Mesendoderm (in vitro differentiated cells): ENCODE measurements at places on chromosomes 4 and X.

DNA sequence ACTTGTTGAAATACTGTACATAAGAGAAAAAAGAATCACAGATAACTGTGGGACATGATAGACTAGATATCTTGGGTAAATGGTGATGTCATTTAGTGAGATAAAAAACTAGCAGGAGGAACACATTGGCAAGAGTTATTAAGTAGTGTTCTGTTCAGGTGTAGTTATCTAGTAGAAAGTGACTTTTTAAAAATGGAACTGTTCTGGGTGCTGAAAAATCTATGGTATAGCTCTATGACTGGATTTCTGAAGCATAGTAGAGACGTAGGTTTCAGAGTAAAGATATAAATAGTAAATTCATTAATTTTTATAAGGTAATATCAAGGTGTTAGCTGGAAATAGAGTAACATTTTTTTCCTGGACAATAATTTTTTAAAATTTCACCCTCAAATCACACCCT, 225.1 kb upstream of the UGT8 start:
- DNase-seq, result no peak

DNA sequence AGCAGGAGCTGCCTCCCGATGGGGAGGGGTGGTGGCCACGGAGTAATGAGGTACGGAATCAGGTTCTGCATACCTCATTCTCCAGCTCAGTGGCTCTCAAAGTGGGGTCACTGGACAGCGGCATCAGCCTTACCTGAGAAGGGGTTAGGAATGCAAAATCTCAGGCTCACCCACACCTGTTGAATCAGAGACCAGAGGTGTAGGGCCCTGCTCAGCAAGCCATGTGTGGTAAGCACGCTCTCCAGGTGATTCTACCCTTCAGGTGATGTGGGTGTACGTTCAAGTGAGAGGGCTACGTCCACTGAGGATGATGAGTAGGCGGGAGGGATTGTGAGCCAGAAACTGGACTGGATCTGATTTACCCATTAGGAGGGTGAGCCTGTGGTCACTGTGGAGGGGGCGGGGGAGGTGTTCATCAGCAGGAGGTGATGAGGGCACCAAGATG, 65.8 kb downstream of the ANAPC4 start:
- DNase-seq, result no peak

DNA sequence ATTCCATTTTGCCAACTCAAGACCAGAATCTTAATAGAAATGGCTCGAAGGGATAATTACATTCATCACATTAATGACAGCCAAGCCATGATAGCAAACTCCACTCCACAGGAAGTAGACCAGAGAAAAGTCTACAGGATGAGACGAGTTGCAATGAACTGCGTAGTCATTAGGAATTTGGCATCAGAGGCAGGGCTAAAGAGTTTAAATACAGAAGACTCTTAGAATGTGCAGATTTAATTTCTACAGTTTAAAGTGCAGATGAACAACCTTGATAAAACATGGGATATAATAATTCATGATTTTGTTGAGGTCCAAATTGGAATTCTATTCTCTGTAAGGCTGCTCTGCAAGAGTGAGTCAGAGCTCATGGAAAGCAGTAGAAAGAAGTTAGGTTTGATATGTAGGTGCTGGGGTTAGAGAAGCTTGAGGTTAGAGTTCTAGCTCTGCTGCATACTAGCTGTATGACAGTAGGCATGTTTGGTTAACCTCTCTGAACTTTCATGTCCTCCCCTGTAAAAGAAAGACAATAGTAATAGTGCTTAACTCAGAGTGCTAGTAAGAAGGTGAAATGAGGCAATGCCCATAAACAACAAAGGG, 32.2 kb downstream of the LNX1 start:
- no peak for DNase-seq

DNA sequence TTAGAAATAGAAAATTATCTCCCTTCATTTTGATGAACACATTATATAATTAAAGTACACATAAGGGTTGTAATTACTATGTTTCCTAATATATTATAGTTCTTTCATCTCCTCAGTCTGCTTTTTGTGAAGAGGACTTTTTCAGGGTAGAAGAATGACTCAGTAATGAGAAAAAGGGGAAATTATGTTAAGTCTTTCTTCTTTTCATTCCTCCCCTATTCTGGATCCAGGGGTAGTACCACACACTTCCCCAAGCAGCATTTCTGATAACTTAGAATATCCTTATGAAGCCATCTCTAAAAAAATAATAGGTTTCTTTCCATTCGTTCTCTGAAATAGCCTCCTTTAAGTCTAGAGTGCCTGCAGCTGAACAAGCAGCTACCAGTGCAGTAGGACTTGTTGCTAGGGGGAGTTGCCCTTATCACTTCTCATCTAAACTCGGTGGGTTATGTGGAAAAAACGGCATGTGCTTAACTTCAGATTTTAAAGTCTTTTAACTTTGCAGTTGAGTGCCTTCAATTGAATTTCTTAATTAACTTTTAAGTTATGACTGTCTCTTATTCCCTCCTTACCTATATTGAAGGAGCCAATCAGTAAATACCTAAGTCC, 184.8 kb downstream of the ARHGAP24 start:
- DNase-seq, result no peak

- no peak for DNase-seq
These were observed 60.9 kb upstream of the SCRG1 start for GRCh38 chr4:173459857-173460256.

- peak; percentile 44 for DNase-seq
These were observed 2.2 kb downstream of the CCNB3 start for GRCh38 chrX:50206753-50207152.

GRCh38 chr4:13782231-13782630, 154.7 kb upstream of the BOD1L1 start:
- no peak for DNase-seq

GRCh38 chrX:155052738-155053498, 18.0 kb downstream of the CMC4 start:
- no peak for DNase-seq

- DNase-seq, result no peak
These were observed 793.6 kb downstream of the STPG2 start for GRCh38 chr4:97349468-97350186.

DNA sequence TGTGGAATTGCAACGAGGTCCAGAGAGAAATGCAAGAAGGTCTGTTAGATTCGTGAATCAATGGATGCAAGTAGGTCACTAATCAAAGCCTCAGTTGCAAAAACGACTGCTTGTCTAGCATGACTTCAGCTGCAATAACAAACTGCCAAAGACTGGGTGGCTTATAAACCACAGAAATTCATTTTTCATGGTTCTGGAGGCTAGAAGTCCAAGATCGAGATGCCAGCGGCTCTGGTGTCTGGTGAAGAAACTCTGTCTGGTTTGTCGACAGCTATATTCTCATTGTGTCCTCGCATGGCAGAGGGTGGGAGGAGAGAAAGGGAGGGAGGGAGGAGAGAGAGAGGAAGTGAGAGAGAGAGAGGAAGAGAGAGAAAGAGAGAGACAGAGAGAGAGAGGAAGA, 114.7 kb downstream of the MXRA5 start:
- no peak for DNase-seq

- DNase-seq, result peak; percentile 6
These were observed 45.6 kb downstream of the MAOB start for GRCh38 chrX:43836435-43837184.

DNA sequence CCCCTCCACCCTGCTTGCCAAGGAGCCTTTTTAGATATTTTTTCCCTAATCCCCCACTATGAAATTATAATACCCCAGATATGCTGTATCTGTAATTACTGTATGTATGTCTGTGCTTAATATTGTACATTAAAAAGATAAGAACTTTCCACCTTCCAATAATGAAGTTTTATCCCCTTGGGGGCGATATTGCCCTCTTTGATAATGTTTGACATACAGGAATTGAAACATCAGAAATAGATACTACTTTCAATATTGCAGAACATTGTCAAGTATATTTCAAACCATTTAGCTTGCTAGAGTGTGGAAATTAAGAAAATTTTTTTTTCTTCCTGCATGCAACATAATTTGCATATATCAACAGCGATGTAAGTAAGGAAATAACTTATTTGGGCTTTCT, 58.9 kb downstream of the NAF1 start:
- no peak for DNase-seq

DNA sequence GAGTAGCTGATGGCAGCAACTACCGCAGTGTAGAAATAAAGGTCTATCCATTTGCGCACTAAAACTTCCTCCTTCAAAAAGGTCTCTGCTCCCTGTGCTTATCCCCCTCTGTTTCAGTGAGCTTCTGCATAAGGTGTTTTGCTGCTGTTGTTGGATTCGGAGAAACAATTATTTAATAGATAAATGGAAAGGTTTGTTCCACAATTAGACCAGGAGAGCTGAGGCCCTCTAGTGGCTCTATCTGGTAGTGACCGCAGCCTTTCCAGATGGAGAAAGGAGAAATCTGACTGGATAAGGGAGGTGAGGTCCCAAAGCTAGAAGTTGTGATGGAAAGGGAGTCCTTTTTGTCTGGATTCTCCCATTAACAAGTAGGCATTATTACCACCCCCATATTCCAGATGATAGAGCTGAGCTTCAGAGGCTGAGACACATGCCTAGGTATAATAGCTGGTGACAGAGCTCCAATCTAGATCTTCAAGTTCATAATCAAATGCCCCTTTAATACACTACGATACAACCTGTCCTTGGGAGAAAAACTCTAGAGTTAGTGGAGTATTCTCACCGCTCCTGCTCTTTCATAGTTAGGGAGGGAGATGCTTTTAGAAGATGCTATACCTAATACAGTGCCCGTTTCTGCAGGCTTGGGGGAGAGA, 5.1 kb upstream of the GABRQ start:
- peak; percentile 33 for DNase-seq

DNA sequence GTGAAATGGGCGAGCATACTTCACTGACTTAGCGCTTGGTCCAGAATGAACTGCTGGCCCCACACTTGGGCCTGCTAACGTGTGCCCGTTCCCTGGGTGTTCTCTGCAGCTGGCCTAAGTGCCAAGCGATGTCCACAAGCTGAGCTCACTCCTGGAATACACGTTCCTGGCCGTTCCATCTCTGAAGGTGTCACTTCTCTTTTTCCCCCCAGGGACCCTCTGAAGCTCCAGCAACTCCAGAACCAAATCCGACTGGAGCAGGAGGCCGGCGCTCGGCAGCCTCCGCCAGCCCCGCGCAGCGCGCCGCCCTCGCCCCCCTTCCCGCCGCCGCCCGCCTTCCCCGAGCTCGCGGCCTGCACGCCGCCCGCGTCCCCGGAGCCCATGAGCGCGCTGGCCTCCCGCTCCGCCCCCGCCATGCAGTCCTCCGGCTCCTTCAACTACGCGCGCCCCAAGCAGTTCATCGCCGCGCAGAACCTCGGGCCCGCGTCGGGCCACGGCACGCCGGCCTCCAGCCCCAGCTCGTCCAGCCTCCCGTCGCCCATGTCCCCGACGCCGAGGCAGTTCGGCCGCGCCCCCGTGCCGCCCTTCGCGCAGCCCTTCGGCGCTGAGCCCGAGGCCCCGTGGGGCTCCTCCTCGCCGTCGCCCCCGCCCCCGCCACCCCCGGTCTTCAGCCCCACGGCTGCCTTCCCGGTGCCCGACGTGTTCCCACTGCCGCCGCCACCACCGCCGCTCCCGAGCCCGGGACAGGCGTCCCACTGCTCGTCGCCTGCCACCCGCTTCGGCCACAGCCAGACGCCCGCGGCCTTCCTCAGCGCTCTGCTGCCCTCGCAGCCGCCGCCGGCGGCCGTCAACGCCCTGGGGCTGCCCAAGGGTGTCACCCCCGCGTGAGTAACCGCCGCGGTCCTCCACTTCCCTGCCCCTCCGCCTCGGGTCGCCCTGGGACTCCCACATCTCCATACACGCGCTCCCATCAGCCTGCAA, 132.3 kb downstream of the CBR4 start:
- DNase-seq, result peak; percentile 60

DNA sequence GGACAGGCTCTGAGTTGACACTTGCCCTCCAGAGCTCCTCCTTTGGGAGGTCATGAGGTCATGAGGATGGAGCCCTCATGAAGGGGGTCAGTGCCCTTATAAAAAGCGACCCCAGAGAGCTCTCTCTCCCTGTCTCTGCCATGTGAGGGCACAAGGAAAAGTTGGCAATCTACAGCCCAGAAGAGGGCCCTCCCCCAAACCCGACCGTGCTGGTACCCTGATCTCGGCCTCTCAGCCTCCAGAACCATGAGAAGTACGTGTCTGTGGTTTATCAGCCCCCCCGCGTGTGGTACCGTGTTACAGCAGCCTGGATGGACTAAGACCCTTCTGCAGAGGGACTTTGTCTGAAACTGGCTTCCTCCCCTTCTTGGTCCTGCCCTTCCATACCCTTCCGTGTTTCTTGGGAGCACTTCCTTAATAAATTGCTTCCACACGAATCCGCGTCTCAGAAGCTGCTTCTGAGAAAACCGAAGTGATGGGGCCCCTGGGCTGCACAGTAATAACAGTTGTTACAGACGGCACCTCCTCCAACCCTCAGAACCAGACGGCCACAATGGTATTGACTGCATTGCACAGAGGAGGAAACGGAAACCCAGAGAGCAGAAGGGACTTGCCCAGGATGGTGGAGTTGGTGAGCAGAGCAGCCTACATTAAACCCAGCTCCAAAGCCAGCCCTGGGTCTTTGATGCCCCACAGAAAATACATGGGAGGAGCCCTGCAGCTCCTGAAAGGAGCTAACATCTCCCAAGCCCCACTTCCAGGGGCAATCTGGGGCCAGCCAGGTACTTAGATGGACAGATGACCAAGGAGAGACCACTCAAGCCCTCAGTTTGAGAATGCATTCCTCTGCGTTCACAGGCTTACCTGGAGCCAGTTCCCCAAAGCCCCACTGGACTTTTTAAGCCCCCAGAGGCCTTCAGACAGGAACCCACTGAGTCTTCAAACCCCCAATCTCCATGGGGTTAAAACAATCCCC, 242.7 kb downstream of the BCOR start:
- no peak for DNase-seq

DNA sequence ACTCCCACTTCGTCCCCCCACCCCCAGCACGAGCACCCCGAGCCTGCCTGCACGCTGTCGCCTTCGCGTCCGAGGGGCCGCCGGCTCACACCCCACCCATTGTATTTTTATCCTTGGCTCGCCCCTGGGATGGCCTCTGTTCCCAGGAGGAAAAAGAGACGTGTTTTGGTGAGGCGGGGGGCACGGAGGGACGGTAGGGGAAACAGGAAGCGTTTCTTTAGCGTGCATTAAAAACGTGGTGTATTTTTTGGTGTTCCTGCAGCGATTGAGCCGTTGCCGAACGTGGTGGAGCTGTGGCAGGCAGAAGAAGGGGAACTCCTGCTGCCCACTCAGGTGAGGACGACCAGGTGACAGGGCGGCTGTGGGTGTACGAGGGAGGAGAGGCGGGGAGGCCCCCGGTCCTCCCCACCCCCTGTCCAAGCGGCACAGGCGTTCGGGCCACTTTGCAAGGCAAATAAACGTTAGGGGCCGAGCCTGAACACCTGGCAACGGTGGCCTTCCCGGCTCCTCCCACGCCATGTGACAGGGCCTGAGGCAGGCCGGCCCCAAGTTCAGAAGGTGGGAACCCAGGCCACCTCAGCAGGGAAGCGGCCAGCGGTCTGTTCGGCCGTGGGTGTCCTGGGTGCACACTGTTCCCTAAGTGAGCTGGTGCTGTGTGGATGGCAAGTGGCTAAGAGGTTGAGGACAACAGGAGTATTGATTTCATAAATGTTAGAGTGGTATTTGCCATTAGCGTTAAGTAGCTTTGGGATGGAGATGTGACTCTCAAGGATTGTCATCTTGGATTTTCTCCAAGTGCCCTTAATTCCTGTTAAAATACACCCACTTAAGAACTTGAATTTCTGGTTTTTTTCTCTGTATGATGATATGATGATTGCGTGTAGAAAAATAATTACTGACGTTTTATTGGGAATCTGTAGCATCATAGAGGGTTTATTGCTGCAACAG, 1.1 kb downstream of the TMEM131L start:
- peak; percentile 71 for DNase-seq

GRCh38 chrX:98380556-98380955, 1496.8 kb downstream of the RPA4 start:
- DNase-seq, result peak; percentile 11
